Activated CD8-positive, alpha-beta T cell treated with anti-CD3 and anti-CD28 coated beads, Interleukin-2, amount 10 ng/mL, durations not matched to agents 7 days and 5 days (primary cell): ENCODE measurements at places on chromosomes 4 and X.

GRCh38 chr4:142281999-142282398 is 564.1 kb downstream of the INPP4B start:
- no peak for DNase-seq

GRCh38 chr4:139794158-139794954 is 128.7 kb downstream of the MGST2 start:
- no peak for DNase-seq

GRCh38 chr4:26354491-26354890 is 33.7 kb downstream of the RBPJ start:
- DNase-seq, result no peak

- DNase-seq, result peak; percentile 47
Observed at GRCh38 chr4:25913056-25913850, 767 bp upstream of the SMIM20 start.

GRCh38 chrX:5051831-5052491 is 1176.7 kb downstream of the NLGN4X start:
- no peak for DNase-seq

DNA sequence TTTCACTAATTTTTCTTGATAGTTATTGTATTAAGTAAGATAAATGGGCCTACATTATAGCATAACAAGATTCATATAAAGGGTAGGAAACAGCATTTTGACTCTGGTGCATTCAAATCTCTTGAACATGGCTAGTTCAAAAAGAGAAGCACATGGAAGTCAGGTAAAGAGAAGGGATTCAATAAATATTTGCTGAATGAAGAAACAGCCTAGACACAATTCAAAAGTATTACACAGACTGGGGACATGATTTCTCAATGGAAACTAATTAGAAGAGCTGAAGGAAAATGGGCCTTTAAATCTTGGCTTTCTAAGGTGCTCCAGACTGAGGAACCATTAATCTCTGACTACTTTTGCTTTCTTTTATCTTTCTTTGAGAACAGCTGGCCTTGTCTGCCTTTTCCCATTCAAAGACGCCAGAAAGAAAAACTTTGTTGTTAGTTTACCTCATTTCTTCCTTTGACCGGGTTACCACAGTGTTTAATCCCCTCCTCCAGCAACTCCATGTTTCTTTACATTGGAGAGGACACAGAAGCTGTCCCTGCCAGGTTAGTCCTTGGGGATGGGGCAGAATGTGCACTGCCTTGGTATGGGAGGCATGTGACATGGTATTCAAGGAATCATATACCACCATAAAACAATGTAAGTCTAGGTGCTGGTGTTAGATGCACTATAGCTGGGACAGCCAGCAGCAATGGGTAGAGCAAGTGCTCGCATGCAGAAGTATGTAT is 264.2 kb downstream of the CAMK2D start:
- DNase-seq, result no peak

DNA sequence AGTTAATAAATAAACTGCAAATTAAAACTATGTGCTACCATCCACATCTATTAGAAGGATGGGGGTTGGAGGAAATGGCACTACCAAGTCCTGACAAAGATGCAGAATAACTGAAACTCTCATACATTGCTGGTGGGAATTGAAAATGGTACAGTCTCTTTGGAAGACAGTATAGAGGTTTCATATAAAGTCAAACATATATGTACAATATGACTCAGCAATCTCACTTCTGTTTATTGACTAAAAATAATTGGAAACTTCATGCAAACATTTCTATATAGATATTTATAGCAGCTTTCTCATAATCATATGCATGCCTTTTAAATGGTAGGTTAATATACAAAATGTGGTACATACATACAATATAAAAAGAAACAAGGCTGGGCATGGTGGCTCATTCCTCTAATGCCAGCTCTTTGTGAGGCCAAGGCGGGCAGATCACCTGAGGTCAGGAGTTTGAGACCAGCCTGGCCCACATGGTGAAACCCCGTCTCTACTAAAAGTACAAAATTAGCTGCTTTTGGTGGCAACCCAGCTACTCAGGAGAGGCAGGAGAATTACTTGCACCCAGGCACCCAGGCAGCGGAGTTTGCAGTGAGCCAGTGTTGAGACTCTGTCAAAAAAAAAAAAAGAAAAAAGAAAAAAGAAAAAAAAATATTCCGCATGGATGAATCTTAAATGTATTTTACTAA is 225.0 kb upstream of the CXXC4 start:
- DNase-seq, result no peak

DNA sequence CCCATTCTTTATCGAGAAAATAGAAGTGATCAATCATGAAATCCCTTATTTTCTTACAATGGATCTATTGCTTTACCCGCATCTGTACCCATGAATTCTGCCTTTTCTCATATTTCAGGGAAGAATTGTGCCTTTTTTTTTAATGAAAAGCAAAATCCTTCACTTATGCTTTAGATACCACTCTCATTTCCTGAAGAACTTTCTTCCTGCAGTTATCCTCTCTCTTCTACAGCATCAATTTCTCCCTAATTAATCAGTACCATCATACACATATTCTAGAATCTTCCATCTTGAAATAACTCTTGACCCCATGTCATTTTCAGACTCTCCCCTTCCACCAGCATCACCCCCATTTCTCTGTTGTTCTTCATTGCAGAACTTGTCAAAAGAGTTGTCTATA is 26.6 kb downstream of the ARL9 start:
- no peak for DNase-seq

- no peak for DNase-seq
Observed at GRCh38 chr4:108881986-108882385, 119.1 kb upstream of the ETNPPL start.

DNA sequence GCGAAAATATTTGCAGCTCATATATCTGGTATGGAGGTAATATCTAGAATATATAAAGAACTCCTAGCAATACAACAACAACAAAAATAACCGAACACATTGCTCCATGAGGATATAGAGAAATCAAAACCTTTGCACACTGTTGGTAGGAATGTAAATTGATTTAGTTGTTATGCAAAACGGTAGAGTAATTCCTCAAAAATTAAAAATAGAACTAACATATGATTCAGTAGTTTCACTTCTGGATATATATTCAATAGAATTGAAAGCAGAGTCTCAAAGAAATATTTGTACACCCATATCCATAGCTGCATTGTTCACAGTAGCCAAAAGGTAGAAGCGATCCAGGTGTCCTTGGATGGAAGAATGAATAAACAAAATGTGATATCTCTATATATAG is 203.0 kb upstream of the CNKSR2 start:
- DNase-seq, result no peak

- no peak for DNase-seq
Observed at GRCh38 chrX:133608406-133608805, 193.1 kb upstream of the GPC4 start.

DNA sequence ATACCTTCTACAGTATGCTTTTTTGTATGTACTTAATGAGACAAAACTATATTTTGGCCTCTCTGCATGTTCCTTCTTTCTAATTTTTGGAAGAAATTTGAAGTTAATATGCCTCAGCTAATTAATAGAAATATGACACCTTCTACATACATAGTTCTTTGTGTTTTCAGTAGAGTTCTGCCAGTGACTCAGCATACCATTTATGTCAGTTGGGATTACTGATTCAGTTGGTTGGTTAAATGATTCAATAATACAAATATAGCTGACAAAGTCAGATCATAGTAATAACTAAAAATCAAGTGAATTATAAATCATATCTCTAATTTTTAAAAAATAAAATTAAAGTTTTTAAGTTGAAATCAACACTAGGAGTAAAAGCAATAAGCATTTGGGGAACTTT is 16.8 kb downstream of the BTC start:
- DNase-seq, result no peak

GRCh38 chr4:155532373-155533085 is 134.1 kb upstream of the GUCY1A1 start:
- DNase-seq, result no peak

- DNase-seq, result peak; percentile 86
Observed at GRCh38 chr4:81466841-81467671, 4.7 kb downstream of the RASGEF1B start.

DNA sequence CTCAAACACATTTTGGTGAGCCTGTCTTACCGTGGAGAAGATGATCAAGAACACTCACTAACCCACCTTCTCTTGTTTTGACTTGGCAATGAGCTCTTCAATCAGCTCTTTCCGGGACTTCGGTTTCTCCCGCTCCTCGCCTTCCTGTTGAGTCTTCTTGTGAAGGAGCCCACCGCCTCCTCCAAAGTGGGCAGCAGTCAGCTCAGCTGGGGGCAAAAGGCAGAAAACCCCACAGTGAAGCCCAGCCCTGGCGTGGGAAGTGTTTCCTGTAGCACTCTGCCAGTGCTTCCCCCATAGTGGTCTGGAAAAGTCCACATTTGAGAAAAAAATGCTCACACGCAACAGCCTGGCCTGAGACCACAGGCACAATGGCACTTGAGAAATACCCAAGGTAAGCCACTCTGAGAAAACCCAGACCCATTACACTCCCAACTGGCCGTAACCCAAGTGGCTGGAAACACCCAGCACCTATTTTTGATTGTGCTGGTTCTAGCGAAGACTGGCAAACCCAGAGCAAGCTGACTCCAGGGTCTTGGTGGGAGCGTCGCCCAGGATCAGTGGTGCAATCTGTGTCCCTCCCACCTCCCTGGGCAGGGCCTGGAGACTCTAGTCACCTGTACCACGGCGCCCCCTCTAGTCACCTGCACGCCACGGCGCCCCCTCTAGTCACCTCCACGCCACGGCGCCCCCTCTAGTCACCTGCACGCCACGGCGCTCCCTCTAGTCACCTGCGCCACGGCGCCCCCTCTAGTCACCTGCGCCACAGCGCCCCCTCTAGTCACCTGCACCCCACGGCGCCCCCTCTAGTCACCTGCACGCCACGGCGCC is 8.6 kb downstream of the NOP14 start:
- peak; percentile 53 for DNase-seq

GRCh38 chr4:26871611-26872010 is 11.0 kb downstream of the STIM2 start:
- DNase-seq, result no peak

- no peak for DNase-seq
Observed at GRCh38 chr4:86720508-86721068, 126.5 kb downstream of the PTPN13 start.

- no peak for DNase-seq
Observed at GRCh38 chr4:140187316-140187695, 33.3 kb upstream of the MAML3 start.

- no peak for DNase-seq
Observed at GRCh38 chr4:170388255-170388654, 298.5 kb upstream of the AADAT start.

- DNase-seq, result no peak
Observed at GRCh38 chr4:73452953-73453700, 17.1 kb downstream of the AFP start.

GRCh38 chrX:105297041-105297440 is 76.5 kb upstream of the TEX13A start:
- no peak for DNase-seq
